ENCODE measurements at places on chromosomes 7 and 10. TPM values are rescaled to one million over a fixed set of nuclear protein-coding genes. Genes with fewer than 3 reads are reported as not detected.

The PAX4 gene
- not detected for total RNA-seq

The SCIN gene
- not detected for total RNA-seq

The OR2A5 gene
- total RNA-seq: not detected

The ERVW-1 gene
- not detected for total RNA-seq

The TMEM273 gene
- total RNA-seq: not detected

Data from cardiac atrium fibroblast (primary cell).